IMR-90 (cell line): ENCODE measurements at places on chromosomes 2 and 18. TPM values are rescaled to one million over a fixed set of nuclear protein-coding genes. Genes with fewer than 3 reads are reported as not detected.
A peak's percentile ranks its signal among the peaks of the same experiment; 100 is the strongest.

DNA sequence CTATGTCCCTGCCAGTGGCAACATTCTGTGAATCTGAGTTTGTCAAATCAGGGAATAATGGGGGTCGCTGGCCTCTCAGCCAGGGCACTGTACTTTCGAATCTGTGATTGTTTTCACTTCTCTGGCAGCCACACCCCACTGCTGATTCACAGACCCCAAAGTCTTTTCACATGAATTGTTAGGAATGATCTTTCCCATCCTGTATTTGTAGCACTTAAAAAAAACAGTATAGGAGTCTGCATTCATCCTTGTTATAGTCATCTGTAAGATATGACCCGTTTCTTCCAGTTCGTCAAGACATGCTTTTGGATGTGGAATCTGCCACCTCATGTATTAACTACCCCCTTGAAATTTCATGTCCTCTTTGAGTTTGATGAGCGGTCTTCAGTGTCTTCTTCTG, 928 bp downstream of the NAGK start:
- DNase-seq, result peak; percentile 56

DNA sequence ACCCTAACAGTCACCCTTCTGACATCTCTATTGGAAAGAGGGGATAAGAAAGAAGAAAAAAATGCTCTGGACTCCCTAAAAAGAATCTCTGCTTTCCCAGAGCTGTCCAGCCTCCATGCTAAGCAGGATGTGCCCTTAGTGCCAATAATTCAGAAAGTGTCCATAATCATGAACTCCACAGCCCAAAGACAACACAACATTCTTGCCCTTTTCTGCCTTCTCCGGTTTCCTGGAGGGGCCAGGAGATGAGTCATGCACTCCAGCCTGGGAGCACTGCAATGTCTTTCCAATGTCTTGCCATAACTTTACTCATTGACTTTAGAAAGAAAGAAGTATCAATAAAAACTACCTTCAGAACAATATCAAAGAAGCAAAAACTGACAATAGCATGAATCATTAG, 44.0 kb downstream of the KLF7 start:
- peak; percentile 85 for DNase-seq

GRCh38 chr18:78753240-78753639, 226.4 kb upstream of the SALL3 start:
- no peak for DNase-seq

GRCh38 chr2:166133653-166134052, 5.8 kb upstream of the SCN1A start:
- no peak for DNase-seq

DNA sequence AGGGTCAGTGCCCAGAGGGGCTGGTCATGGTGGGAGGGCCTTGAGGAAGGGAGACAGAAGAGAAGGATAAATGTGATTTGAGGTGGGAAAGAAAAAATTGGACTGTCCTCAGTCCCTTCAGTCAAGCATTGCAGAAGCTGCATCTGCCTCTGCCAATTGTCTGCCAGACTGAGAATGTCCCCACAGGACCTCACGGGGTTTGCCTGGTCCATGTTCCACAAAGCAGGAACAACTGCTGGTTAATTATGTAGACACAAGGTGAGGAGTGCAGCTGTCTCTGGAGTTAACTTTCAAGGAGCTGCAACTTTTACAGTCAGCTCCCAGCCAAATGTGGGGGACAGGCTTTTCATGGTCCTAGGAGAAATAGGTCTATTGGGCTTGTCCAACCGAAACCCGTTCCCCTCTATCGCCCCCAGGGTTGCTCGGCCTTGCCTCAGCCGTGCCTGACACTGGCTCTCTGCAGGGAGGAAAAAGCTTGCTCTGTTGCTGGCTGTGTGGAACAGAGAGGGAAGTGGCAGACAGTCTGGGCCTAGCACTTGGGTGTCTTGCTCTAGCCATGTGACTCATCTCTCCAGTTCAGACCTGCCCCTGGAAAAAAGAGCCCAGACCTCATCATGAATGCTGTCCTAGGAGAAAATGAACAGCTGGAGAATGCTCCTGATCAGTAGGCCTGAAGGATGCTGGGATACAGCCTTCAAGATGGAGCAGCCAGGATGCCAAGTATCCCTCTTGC, 31.1 kb upstream of the PAX8 start:
- DNase-seq, result peak; percentile 20

The SERPINB3 gene
- not detected in 2 replicates for total RNA-seq

The SIX3 gene
- total RNA-seq, result not detected in 2 replicates

The CCDC74B gene
- total RNA-seq, result 3.6 and 3.9 TPM in 2 replicates

The G6PC2 gene
- total RNA-seq, result not detected in 2 replicates

The TDRD15 gene
- total RNA-seq, result not detected in 2 replicates

The EFR3B gene
- total RNA-seq, result 0.90 and 1.1 TPM in 2 replicates

The TNP1 gene
- not detected in 2 replicates for total RNA-seq
